Daoy (cell line): ENCODE measurements at places on chromosomes 1 and 21.

DNA sequence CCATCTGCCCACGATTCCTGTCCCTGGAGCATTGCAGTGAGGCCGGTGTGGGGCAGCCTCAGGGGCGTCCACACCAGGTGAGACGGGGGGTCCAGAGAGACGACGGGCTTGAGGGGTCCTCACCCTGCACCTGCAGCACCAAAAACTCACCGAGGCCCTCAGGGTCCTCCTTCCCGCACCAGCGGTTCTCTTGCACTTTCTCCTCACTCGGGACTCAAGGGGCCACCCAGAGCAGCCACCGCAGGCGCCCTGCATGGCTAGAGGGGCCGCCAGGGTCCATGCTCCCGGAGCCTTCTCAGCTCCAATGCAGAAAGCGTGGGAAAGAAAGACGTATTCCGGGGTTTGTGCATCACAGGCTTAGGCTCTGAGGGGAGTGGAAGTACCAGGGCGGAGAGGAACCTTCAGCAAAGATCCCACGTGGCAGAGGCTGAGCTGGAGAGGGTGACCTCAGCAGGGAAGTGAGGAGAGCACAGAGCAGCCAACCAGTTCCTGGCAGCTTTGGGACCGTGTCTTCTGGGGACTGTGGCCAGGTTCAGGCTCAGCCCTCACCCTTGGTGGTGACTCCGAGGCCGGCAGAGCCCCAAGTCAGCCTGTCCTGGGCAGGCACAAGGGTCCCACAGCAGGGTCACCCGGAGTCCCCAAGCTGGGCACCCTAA is 19.5 kb upstream of the COL6A2 start:
- peak; percentile 50 for DNase-seq

DNA sequence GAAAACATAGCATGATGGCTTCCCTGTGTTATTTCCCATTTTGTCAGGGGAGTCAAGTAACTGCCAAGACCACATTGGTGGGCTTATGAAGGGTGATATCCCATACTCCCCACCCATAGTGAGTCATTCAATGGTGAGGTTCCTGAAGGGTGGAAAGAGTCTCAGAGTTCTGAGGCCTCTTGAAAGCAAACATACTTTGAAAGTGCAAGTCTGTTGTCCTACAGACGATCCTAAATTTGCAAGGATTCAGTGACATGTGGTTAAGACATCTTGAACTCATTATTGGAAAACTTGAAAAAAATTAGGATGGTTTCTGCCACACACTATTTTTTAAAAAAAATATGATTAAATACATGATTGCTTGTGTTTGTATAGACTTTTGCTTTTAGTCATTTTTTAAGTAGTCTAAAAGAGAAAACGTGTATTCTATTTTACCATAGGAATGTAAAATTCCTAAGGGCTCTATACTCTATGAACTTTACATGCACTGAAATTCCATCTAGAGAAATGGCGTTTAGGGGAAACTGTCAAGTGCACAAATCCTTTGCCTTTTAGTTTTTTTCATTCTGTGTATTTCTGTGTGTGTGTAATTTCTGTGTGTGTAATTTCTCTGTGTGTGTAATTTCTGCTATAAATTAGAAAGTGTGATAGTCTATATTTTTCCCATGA is 225.5 kb upstream of the ADAMTS5 start:
- peak; percentile 6 for DNase-seq

GRCh38 chr1:109979489-109980091 is 5.0 kb upstream of the AHCYL1 start:
- DNase-seq: peak; percentile 75

DNA sequence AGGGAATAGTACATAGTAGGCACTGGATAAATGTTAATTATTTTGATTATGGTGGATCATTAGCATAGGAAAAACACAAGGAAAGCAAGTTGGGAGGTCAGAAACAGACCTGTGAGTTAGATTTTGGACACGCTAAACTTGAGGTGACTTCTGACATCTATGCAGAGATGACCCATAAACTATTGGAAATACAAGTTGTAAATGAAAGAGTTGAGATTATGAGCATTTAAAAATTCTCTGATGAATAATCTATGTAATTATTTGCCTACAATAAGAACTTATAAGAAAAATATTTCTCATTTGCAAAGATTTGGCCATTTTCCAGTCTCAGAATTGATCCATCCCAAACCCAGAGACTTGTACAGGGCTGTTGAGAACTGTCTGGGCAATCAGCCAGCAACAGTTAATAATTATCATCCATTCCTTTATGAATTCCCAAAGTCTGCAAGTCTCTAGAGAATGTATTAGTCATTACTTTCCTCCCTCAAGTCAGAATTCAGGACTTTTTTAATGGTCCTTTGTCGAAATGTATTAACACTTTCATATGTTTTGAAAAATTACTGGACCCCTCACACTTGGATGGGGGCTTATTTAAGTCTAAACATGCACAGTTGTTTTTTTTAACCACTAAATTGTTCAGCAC is 19.4 kb upstream of the SLAMF6 start:
- no peak for DNase-seq

- no peak for DNase-seq
These were observed 42.1 kb upstream of the EDARADD start for GRCh38 chr1:236351875-236352573.

DNA sequence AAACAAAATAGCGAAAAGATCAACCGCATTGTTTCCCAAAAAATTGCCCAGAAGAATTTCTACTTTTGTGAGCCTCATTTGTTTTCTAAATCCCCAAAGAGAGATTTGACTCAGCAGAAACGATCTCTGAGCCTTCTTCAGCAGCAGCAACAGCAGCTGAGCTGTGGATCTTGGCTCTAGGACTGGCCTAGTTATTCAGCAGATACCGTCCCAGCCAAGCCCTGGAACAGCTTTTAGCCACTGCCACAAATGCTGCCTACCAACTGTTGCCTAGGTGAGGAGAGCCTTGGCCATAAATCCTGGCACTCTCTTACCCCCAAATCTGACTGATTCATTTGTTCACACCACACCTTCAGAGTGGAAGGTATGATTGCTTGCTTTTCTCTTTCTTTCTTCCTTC is 320.1 kb downstream of the TGFB2 start:
- peak; percentile 71 for DNase-seq

GRCh38 chr1:12019858-12020509 is 686 bp downstream of the MIIP start:
- DNase-seq: peak; percentile 29

- no peak for DNase-seq
These were observed 85.3 kb downstream of the SCCPDH start for GRCh38 chr1:246809473-246809872.

DNA sequence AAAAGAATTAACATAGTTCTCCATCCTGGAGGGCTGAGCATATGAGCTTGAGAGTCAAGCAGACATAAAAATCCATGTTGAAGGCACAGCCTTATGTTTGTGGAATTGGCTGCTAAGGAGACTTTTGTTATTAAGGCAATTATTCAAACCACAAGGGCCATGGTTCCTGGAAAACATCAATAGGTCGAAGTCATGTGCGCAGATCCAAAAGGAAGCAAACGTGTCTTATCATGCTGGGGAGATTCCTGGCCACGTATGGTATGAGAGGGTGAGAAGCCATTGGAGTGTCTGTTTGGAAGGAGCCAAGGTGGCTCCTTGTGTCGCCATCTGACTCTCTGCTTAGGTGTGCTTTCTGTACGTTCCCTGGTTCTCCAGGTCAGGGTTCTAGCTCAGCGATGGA is 61.8 kb upstream of the COA6 start:
- no peak for DNase-seq

DNA sequence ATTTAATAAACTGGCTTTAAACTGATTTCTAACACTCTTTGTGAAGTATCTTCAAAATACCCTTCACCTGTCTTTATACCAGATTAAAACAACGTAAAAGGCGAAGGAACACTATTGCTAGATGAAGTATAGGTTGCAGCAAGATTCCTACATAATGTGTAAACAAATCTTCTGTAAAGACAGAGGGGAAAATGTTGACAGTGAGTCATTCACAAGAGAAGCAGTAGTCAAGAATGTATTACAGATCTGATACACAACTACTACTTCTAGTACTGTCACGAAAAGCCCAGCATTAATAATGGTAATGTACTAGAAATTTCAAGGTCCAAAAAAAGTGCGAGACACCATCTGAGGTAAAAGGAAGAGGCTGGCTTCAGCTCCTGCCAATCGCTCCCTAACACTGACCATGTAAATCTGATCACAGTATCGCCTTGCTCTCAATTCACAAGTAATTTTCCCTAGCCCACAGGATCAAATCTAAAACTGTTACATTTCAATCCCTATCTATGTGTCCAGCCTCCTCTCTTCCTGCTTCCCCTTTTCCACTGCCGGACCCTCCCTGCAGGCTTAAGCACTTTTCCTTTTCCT is 290.4 kb downstream of the AKT3 start:
- no peak for DNase-seq

DNA sequence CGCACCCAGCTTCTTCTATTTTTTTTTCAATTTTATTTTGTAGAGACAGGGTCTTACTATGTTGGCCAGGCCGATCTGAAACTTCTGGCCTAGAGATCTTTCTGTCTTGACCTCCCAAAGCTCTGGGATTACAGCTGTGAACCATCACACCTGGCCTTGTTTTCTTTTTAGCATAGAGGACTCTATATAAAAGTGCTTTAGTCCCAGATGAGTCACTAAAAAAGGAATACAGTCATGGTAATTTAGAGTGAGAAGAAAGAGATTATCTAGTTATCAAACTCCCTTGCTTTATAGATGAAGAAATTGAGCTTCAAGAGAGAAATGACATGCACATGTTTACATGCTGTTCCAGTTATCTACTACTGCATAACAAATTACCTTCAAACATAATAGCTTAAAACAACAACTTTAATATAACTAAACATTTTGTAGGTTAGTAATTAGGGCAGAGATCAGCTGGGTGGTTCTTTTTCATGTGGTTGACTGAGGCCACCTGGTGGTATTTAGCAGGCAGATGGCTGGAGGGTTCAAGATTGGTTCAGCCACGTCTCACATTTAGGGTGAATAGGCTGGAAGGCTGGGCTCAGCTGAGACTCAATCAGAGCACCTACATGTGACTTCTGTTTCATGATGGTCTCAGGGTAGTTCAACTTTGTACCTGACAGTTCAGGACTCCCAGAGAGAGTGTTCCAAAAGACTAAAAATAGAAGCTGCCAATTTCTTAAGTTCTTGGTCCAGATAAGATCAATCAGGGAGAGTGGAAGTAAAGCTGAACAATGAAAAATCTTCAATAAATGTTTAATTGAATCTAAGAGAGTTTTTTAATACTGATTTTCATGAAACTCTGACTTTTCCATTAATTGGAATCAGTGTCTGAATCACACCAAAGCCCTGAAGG is 16.9 kb upstream of the MTF2 start:
- DNase-seq: peak; percentile 71

DNA sequence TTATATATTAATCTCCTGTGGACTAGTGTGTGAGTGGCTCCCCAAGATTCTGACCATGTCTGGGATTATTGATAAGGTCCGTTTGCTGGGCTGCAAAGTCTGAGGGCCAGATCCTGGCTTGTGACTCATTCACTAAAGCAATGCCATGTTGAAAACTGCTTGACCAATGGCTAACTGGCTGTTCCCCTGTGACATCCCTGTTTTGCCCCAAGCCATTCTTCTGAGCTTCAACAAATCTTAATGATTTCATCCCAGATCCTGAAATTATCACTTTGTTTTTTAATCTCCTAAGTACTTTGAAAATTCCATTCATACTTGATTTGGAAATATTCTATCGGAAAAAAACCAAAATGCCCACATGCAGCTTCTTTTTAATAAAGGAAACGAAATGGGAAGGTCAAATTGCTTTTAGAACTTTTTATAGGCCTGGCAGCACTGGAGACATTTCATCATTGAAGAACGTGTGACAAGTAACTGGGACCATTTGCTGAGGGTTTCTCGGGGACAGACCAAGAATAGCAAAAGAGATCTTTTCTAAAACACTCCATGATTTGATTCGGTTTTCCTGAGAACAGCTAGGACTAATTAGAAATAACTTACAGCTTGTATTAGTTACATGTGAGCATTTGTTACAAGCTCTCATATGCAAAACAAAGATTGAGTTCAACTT is 121.3 kb downstream of the TGFB2 start:
- DNase-seq: no peak

GRCh38 chr1:12502336-12503109 is 115.5 kb downstream of the DHRS3 start:
- no peak for DNase-seq

- no peak for DNase-seq
These were observed 71.9 kb downstream of the NAV1 start for GRCh38 chr1:201610858-201611257.

- DNase-seq: no peak
These were observed 648.7 kb downstream of the USP25 start for GRCh38 chr21:16378525-16378924.

- DNase-seq: no peak
These were observed 10.4 kb downstream of the FGR start for GRCh38 chr1:27624467-27625178.

- peak; percentile 72 for DNase-seq
These were observed 14.5 kb downstream of the HHAT start for GRCh38 chr1:210342986-210343780.

DNA sequence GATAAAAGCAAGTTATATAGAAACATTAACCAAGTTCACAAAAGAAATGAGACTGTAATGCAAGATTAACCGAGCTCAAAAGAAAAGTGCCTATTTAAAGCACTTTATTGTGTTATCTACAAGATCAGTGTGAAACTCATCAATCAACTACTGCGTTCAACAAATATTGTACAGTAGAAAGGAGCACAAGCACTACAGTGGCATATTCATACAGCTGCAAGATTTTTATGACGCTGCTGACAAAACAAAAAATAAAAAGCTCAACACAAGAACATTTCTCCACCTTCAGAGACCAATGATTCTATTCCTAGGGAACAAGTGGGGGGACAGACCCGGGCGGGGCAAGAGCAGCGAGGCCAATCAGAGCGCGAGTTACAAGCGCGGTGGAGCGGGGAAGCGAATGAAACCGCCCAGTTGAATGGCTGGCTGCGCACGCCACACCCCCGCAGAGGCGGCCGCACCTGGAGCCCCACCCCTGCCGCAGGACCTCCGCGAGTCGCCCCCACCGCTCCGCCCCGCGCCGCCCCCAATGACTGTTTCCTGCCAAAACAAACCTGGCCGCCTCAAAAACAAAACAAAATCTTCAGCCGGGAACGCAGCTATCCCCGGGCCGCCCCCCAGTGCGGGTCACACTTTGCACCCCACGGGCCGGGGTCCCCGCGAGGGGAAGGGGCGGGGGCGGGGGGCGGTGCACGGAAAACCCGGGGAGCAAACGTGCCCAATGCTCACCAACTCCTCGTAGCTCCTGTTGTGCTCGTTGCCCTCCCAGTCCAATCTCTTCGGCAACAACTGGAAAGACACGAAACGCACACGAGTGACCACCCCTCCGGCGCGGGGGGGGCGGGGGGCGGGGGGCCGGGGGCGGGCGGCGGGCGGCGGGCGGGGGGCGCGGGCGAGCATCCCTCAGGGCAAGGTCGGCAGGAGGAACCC is 1.1 kb downstream of the BRWD1 start:
- DNase-seq: peak; percentile 93

DNA sequence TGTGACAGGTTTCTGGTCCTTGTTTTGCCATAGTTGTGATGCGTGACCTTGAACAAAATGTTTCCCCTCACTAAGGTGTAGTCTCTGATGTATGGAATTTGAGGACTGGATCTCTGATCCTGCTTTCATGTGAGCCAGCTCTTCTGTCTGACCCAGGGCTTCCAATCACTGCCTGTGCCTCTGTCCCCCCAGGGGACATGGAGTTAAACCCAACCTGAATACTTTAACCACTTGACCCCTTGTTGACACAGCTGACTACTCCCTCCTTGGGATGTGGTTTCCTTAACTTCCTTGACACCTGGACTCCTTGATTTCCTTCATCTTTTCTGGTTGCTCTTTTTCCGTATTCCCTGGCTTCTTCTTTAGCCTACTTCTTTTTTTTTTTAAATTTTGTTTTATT is 36.0 kb upstream of the SSBP3 start:
- no peak for DNase-seq

GRCh38 chr21:41836166-41837015 is 42.8 kb downstream of the PRDM15 start:
- no peak for DNase-seq

- no peak for DNase-seq
These were observed 1338.7 kb upstream of the ADGRL2 start for GRCh38 chr1:80462006-80462405.
